ENCODE measurements at places on chromosomes 16 and 17.

DNA sequence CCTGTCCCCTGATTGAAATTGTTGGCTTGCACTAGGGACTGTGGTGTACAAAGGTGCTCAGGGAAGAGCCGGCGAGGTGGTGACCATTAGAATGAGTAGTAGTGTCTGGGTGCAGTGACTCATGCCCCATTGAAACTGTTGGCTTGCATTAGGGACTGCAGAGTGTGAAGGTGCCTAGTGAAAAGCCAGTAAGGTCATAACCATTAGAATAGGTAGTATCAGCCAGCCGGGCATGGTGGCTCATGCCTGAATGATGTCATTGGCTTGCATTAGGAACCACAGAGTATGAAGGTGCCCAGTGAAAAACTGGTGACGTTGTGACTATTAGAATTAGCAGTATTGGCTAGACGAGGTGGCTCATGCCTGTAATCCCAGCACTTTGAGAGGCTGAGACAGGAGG lies 78.9 kb downstream of the ABCC6 start:
- DNase-seq: no peak

DNA sequence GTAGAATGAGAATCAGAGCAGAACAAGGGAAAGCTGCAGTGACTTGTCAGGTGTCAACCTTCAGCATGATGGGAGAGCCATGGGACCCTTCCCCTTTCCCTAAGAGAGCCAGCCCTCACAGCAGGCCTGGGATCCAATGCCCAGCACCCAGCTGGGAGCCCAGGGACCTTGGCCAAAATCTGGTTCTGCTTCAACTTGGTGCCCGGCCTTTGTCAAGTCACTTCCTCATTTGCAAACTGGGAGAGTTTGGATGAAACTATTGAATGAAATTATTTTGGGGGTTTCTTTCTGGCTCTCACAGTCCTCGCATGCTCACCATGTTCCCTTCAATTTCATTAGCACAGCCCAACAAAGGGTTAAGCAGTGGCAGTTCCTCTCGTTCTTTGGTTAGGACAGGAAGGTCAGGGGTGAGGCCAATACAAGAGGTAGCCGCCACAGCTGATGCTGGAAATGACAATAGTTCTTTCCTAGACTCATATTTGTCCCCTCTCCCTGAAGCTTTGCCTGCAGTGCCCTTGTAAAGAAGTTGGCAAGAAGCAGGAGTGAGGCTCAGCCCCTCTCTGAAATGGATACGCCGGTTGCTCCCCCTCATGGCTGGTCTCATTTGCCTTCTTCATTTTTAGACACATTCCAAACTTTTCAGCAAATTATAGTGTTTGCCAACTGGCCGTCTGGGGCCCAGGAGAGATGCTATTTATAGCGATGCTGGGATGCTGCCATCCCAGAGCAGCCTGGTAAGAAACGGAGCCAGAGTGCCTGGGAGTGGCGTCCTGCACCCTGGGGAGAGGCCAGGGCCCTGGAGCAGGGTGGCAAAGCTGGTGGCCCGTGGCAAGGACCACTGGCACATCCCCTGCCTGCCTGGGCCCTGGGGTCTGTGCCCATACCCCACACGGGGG lies 34.5 kb upstream of the MEOX1 start:
- no peak for DNase-seq

DNA sequence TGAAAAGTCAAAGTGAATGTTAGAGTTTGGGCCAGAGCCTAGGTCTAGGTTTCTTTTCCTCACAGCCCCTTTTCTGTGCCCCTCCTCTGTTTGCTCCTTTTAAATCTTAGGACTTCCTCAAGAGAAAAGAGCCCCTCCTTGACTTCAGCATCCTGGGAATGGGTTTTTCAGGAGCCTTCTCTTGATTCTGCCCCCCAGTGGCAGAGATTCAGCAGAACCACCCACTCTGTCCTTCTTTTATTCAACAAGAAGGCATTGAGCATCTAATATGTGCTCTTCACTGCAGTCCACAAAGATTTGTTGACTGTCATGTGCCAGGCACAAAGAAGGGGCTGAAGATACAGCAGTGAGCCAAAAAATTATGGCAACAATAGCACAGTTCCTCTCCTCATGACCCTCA lies 270.8 kb upstream of the CDH5 start:
- DNase-seq: no peak

- DNase-seq: no peak
Observed at GRCh38 chr17:39641883-39642282, 4.9 kb downstream of the STARD3 start.

- DNase-seq: no peak
Observed at GRCh38 chr16:22786691-22787090, 27.3 kb upstream of the HS3ST2 start.

DNA sequence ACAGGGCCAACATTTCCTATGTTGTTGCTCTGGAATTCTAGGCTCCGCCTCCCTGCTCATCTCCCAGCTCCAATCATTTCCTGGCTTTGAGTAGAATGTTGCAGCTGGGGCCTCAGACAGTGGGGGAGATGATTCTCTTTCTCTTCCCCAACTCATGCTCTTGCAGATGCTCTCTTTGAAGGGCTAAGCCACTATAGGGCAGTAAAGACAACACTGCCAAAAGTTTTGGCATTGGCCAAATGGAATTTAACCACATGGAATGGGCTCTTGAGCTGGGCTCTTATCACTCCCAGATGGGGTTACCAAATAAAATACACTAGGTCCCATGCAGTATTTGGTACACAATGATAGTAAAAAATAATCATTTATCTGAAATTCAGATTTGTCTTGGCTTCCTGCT lies 19.6 kb upstream of the EFCAB13 start:
- DNase-seq: no peak

GRCh38 chr17:80981062-80981902 lies 10.4 kb upstream of the CHMP6 start:
- DNase-seq: no peak

GRCh38 chr16:20865420-20866131 lies 34.6 kb downstream of the DCUN1D3 start:
- DNase-seq: no peak

- no peak for DNase-seq
Observed at GRCh38 chr17:60314423-60314822, 77.5 kb downstream of the USP32 start.

DNA sequence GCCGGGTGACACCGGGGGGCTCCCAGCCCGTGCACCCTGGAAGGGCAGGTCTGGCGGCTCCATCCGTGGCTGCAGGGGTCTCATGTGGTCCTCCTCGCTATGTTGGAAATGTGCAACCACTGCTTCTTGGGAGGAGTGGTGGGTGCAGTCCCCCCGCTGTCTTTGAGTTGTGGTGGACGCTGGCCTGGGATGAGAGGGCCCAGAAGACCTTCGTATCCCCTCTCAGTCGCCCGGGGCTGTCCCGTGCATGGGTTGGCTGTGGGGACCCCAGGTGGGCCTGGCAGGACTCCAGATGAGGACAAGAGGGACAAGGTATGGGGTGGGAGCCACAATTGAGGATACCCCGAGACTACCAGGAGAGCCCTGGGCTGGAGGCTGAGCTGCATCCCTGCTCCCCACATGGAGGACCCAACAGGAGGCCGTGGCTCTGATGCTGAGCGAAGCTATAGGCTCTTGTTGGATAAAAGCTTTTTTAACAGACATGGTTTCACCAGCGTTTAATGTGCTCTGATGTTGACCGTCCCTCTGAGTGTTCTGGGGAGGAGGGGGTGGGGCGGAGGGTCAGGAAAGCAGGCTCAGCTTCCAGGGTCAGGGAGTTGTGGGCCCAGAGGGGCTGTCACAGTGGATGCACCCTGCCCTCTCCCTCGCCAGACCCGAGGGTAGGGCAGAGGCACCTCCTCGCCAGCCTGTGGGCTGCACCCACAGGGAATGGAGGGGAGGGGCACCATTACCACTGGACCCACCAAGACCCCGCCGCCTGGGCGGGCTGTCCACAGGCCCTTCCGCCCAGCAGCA lies 5.4 kb downstream of the SPATA2L start:
- DNase-seq: no peak

DNA sequence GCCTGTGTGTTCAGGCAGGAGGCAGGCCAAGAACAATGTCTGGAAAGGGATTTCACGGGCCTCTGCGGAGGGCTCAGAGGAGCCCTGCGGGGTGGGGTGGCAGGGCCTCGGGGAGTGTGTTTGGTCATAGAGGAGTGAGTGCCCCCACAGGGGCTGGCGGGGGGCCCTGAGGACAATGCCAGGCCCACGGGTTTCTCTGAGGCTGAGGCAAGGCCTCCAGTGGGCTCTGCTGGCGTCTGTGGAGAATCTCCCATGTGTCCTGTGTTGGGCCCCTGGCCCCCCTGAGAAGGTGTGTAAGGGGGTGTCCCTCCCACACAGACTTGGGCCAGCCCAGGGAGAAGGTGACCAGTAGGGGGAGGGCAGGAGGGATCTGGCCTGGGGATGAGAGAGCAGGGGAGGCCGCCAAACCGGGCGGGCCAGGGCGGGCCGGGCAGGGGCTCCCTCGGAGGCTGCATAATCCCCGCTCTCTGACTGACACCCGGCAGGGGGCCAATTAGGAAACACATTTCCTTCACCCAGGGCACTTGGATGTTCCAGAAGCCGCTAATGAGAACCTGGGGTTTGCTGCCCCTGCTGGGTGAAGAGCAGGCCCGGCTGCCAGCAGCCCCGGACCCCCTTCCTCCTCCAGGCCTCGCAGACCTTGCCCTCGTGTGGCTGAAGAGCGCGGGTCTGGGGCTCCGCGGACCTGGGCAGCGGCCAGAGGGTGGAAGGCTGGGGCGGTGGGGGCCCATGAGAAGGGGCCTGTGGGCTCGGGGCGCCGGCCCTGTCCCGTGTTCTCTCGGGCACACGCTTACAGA lies 204.2 kb downstream of the NTN1 start:
- DNase-seq: no peak

- DNase-seq: no peak
Observed at GRCh38 chr16:55559233-55559632, 7.3 kb upstream of the CAPNS2 start.

GRCh38 chr17:28413804-28414203 lies 7.8 kb upstream of the SLC46A1 start:
- no peak for DNase-seq

- DNase-seq: no peak
Observed at GRCh38 chr17:47807421-47807820, 14.2 kb downstream of the OSBPL7 start.

DNA sequence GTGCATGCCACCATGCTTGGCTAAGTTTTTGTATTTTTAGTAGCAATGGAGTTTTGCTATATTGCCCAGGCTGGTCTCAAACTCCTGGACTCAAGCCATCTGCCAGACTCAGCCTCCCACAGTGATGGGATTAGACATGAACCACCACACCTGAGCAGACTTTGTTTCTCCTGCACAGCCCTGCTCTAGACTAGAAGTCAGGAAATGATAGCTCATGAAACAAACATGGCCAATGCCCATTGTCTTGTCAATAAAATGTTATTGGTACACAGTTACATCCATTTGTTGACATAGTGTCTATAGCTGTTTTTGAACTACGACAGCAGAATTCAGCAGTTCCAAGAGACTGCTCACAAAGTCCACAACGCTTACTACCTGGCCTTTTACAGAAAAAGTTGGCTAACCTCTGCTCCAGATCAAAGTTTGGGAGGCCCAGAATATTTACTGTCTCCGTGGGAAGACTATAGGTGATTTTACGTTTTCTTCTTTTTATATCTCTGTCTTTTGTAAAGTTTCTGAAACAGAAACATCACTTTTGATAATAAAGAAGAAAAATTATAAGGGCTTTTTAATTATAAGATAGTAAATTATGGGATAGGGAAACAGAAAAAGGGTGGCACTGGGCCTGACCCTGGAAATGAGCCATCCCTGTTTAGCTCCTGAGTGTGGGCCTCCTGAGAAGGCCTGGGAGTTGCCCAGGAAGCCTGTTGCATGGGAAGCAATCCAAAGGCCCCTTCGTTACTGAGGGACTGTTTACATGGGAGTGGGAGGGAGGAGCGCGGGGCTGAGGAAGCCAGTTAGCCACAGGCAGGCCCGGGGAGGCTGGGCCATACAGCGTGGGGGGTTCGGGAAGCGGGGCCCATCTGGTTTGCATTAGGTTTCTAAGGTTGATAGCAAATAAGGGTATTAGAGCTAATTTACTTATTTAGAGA lies 201.5 kb downstream of the IRF8 start:
- no peak for DNase-seq

DNA sequence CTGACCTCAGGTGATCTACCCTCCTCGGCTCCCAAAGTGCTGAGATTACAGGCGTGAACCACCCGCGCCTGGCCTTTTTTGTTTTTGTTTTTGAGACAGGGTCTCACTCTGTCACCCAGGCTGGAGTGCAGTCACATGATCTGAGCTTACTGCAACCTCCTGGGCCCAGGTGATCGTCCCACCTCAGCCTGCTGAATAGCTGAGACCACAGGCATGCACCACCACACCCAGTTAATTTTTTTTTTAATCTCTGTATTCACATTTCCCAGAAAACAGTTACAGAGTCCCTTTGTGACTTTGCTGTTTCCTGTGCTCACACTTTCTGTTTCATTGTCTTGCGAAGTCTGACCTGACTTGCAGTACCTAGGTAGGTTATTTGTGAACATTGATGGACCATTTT lies 2.7 kb downstream of the CLUAP1 start:
- DNase-seq: no peak

GRCh38 chr16:78562111-78562510 lies 462.7 kb downstream of the WWOX start:
- no peak for DNase-seq

DNA sequence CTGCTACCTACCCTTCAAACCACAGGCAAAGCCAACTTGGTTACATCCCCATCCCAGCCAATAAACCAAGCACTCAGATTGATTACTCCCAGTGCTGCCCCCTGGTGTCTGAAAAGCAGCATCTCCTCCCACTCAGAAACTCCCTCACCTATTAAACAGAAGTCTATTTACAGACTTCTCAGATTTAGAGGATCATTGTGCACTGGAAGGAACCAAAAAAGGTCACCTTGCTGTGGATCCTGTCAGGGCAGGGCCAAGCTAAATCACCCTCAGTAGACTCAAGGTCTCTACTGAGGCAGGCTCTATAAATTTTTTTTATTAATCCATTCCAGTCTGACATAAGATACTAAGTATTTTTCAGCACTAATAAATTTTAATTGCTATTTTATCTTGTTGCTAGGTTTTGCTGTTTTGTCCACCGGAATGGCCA lies 17.6 kb downstream of the HIGD1B start:
- DNase-seq: peak; percentile 52

DNA sequence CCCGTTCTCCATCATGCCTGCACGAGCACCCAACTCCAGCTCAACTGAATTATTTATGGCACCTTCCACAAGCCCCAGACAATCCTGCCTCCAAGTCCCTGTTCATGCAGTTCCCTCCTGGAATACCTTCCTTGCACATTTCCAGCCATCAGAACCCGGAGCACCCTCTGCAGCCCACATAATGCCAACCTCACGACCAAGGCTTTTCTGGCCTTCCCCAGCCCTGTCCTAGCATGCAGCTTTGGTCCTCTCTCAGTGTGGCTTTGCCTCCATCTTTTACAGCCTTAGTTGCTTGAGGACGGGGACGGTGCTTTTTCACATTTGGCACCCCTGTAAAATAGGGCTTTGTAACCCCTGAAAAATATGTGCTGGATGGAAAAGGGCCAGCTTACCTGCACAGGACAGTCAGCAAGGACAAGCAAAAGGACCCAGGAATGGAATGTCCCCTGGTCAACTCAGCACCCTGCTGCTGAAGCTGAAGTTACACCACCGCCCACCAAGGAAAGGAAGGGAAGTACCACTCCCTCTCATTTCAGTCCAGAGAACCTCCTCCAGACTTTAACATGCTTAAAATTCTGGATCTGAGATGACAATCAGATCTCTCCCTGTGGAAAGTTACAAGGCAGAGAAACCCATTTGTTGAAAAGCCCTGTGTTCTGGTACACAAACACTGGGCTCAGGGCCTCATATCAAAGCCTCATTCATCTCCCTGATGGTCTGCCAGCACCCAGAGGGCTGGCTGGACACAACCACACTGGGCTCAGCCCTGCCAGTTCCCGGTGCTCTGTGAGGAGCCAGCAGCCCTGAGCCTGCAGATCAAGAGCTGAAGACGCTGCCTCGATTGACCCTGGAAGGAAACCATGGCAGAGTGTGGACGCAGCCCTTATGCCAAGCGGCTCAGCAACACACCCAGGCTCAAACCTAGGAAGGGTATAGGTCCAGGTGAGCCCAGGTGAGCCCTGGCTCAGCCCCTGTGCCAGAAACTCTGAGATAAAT lies 2.9 kb downstream of the SLC39A11 start:
- no peak for DNase-seq

Data from GM18507 (cell line).